Breast epithelium (tissue), 4 donors: ENCODE measurements at places on chromosomes 4 and X. TPM values are rescaled to one million over a fixed set of nuclear protein-coding genes. Genes with fewer than 3 reads are reported as not detected.

The BST1 gene
- 16.6 TPM for total RNA-seq

DNA sequence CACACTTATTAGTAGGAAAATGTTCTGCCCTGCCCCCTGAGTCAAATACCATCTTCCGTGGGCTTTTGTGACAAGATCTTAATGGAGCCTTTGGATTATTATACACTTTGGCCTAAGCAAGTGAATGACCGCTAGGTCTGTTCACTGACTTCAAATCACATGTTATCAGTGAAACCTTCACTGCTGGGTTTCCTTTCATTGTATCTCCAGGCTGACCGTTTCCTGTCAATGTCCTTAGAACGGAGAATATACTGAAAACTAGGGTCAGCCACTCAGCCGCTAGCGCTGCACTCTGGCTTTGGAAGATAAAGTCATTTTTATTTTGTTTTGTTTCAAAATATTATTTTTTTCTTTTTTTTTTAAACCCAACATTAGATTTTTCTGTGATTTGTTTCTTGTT, 107.0 kb upstream of the TLL1 start:
- no peak for DNase-seq

DNA sequence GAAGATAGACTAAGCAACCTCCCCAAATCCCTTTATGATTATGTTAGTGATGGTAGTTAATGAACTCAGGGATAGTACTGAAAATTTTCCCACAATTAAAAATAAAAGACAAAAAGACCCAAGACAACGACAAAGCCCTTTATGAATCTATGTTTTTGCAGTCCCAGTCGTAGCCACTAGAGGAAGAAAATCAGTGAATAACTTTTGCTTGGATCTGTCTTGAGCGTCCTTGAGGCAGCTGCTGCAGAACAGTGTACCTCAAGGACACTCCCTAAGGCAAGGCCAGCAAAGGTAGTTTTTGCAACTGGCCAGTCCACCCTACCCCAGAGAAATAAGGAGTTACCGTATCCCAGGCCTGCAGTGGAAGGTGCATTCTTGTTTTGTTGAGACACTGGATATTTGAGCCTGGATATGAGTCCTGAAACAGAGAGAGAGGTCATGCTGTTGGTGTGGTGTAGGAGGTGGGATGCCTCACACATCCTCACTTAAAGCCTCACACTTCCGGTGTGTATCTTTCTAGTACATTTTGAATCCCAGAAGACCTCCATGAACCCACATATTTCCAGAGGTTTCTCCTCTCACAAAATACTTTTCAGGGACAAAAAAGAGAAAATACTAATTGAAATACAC, 8.7 kb upstream of the TIMM8A start:
- no peak for DNase-seq

DNA sequence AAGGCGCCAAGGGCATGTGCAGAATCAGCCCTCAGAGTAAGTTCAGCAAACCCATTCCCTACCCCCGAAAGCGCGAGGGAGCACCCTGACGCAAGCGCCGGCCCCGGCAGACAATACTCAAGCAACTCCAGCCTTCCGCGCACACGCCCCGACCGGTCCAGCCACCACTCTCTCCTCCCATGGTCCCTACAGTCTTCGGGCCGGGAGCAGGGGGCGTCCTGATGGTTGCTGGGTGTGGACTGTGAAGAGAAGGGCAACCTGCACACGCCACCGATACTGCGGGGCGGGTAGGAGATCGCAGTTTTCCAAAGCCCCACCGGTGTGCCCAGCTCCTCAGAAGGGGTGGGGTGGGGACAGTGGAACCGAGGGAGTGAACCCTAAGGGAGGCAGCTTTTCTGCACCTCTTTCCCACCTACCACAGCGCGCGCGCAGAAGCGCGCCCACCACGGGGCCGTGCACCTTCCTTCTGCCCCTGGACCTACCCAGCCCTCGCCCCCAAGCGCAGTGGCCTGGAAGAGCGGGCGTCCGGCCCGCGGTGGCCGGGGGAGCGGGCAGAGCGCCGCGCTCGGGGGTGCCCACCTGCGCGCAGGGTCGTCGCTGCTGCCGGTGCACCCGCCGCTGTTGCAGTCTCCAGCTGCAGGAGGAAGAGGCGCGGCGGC, 650.2 kb upstream of the DIPK2B start:
- no peak for DNase-seq

GRCh38 chrX:42109428-42109827, 186.1 kb upstream of the CASK start:
- no peak for DNase-seq

DNA sequence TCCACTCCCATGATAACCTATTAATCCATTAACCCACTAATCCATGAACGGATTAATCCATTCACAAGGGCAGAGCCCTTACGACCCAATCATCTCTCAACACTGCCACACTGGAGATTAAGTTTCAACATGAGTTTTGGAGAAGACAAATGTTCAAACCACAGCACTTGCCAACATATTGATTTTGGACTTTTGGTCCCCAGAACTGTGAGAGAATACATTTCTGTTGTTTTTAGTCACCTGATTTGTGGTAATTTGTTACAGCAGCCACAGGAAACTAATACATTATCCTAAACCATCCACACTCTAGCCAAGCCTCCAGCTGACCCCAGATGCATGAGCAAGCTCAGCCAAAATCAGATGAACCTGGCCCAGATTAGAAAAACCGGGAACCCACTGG, 22.4 kb downstream of the SEC24D start:
- no peak for DNase-seq

- no peak for DNase-seq
These were observed 2.4 kb downstream of the PCDH7 start for GRCh38 chr4:30722359-30723200.

DNA sequence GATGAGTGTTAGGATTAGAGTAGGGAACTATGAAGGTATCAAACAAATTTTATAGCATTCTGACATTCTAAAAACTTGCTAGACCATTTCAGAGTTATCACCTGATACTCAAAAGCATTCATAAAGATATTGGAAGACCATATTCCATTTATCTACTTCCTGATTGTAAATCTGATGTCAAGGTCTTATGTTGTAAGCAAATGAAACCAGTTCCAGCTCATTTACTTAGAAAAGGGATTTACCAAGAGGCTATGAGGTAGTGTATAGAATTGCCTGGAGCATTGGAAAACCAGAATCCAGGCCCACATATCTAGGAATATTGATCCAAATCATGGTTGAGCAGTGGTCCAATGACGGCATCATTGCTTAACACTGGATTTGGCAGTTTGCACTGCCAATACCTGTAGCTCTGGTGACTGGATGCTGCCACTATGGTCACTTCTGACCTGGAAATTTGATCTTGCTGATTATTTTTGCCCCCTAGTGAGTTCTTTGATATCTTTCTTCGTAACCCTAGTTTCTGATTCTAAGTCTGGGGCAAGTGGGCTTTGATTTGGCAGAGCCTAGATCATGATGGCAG, 25.4 kb downstream of the ARFIP1 start:
- DNase-seq, result no peak

The OPN1MW gene
- not detected for total RNA-seq

DNA sequence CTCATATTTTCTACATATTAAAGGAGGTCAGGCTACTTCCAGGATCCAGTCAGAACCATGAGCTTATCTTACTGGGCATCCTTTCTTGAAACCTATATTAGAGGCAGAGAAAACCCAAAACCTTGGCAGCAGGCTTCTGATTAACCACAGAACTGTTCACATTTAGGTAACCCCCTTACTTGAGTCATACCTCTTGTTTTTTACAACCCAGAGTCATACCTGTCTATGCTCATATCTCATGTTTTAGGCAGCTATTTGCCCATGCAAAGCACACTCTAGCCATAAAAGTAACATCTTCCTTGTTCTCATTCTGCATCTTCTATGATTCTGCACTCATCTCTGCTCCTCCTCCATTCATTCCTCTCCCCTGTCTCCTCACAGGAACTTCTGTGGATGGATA, 138.0 kb upstream of the SMIM31 start:
- no peak for DNase-seq

- no peak for DNase-seq
These were observed 148.8 kb upstream of the MID1 start for GRCh38 chrX:10769195-10769594.

GRCh38 chr4:182085051-182085480, 158.1 kb upstream of the TENM3 start:
- no peak for DNase-seq

DNA sequence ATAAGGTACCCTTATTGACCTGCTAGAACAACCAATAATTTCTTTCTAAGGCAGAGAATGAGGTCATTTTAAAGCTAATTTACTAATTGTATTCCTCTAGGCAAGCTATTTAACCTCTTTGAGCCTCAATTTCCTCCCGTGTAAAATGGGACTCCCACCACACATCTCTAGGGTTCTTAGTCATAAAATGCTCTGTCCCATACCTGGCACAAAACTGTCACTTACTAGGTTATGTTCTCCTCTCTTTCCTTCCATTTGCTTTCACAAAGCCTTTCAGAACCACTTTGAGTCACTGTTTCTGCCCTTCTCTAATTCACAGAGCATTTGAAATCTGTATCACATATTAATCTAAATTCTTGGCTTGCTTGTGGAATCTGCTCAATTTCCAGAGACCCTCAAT, 2.4 kb upstream of the GPR82 start:
- no peak for DNase-seq

The KCTD8 gene
- 0.48 TPM for total RNA-seq

DNA sequence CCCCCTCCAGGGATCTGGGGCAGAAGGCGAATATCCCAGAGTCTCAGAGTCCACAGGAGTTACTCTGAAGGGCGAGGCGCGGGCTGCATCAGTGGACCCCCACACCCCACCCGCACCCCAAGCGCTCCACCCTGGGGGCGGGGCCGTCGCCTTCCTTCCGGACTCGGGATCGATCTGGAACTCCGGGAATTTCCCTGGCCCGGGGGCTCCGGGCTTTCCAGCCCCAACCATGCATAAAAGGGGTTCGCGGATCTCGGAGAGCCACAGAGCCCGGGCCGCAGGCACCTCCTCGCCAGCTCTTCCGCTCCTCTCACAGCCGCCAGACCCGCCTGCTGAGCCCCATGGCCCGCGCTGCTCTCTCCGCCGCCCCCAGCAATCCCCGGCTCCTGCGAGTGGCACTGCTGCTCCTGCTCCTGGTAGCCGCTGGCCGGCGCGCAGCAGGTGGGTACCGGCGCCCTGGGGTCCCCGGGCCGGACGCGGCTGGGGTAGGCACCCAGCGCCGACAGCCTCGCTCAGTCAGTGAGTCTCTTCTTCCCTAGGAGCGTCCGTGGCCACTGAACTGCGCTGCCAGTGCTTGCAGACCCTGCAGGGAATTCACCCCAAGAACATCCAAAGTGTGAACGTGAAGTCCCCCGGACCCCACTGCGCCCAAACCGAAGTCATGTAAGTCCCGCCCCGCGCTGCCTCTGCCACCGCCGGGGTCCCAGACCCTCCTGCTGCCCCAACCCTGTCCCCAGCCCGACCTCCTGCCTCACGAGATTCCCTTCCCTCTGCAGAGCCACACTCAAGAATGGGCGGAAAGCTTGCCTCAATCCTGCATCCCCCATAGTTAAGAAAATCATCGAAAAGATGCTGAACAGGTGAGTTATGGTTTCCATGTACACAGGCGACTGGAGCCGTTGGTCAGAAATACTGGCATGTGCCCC, at the start of gene CXCL1:
TSS of gene CXCL1 (plus strand) at position 264 of the 926 bp plus-strand sequence. CDS start at position 342, 78 bp downstream.
- no peak for DNase-seq

DNA sequence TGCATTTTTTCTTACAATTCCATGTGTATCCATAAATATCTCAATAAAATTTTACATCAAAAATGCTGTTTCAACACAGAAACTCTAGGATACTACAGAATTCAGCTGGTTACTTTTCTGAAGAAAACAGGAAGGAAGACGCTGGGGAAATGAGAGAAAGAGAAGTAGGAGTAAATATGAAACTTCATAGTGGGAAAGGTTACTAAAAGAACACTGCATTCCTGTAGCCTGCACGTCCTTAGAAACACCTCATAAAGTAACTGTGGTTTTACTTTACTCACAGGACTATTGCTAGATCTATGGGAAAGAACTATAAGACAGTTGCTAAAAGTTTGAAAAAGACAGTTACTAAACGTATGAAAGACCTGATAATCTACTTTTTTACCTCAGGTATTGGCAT, 23.1 kb downstream of the ATP11C start:
- no peak for DNase-seq

- DNase-seq, result no peak
These were observed 645 bp downstream of the APLN start for GRCh38 chrX:129653971-129654651.

- no peak for DNase-seq
These were observed 71.0 kb downstream of the COQ2 start for GRCh38 chr4:83213640-83214039.

- DNase-seq, result no peak
These were observed 2.0 kb upstream of the ATRX start for GRCh38 chrX:77788050-77788449.

The TEX13B gene
- total RNA-seq, result not detected

GRCh38 chrX:31893525-31893924, 821.7 kb upstream of the FTHL17 start:
- DNase-seq, result no peak

- no peak for DNase-seq
These were observed 2.8 kb downstream of the ACSL1 start for GRCh38 chr4:184823014-184823413.
